Melanocyte of skin (primary cell): ENCODE measurements at places on chromosomes 3 and 15. TPM values are rescaled to one million over a fixed set of nuclear protein-coding genes. Genes with fewer than 3 reads are reported as not detected.

Gene RBPMS2
- total RNA-seq = under 0.01 and 0.15 TPM in 2 replicates

Gene CCDC191
- 2.1 and 2.9 TPM in 2 replicates for total RNA-seq

Gene PLA2G4E
- total RNA-seq = not detected in 2 replicates

Gene GP5
- under 0.01 TPM in 2 replicates for total RNA-seq

Gene GPR62
- not detected in 2 replicates for total RNA-seq

Gene RBP2
- not detected in 2 replicates for total RNA-seq

Gene GRAMD2A
- total RNA-seq = under 0.01 TPM in 1 of 2 replicates, not detected in the other

Gene NUDT16
- 10.3 and 11.3 TPM in 2 replicates for total RNA-seq

Gene SLC9C1
- total RNA-seq = 0.15 TPM in 1 of 2 replicates, not detected in the other
